ENCODE measurements at places on chromosomes 11 and 22.

GRCh38 chr11:23632293-23632692 is 772.0 kb upstream of the CCDC179 start:
- no peak for DNase-seq

DNA sequence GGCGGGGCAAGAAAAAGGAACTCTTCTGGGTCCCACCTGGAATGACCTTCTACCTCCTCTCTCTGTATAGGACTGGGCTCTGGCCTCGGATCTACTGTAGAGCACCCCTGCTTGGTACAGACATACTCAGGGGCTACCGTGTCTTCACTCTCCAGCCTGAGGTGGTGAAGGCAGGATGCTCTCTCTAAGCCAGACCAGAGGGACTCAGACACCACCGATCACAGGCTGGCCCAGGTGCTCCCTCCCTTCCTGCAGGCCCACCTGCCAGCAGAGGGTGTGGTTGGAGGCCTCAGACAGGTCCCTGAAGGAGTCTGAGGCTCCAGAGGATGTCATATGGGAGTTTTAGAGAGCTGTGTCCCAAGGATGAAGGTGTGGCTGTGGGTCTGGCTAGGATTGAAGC is 4.1 kb downstream of the NHERF4 start:
- DNase-seq = no peak

- DNase-seq = no peak
Observed at GRCh38 chr11:125016413-125016812, 46.7 kb upstream of the SLC37A2 start.

- no peak for DNase-seq
Observed at GRCh38 chr11:85806876-85807275, 4.1 kb downstream of the SYTL2 start.

GRCh38 chr11:112223121-112223520 is 3.1 kb upstream of the PTS start:
- DNase-seq = no peak

Measured in activated CD8-positive, alpha-beta memory T cell treated with anti-CD3 and anti-CD28 coated beads, Interleukin-2, amount 10 ng/mL, durations not matched to agents 7 days and 5 days (primary cell).